ENCODE measurements at places on chromosomes 12 and 14.

GRCh38 chr12:4064008-4064407 lies 190.8 kb upstream of the PARP11 start:
- H3K27ac ChIP-seq, result no peak overlapping the region
- H3K4me3 ChIP-seq, result no peak overlapping the region
- no peak for DNase-seq

- H3K4me1 ChIP-seq, result peaks cover 8% of the 10 kb centered on the region
- H3K4me3 ChIP-seq, result no peak overlapping the region
- H3K27me3 ChIP-seq, result peaks cover 4% of the 10 kb centered on the region
- no peak overlapping the region for H3K27ac ChIP-seq
These were observed 1.1 kb downstream of the CCDC197 start for GRCh38 chr14:93997916-93998870.

DNA sequence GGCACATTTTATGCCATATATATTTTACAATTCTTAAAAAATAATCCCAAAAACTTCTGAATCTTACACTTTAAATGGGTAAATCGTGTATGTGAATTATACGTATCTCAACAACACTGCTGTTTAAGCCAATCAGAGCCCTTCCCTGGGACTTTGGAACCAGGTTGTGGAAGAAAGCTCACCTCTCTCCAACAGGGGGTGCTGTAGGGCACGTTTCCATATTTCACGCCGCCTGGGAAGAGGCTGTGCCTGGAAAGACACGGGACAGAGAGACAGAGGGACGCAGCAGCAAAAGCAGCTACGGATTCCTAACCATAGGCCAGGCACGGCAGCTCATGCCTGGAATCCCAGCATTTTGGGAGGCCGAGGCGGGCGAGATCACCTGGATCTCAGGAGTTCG lies 29.4 kb upstream of the FBRSL1 start:
- H3K4me3 ChIP-seq, result no peak overlapping the region
- H3K4me1 ChIP-seq, result no peaks in the 10 kb centered on the region
- peaks cover 33% of the 10 kb centered on the region for H3K27me3 ChIP-seq
- peaks cover 8% of the 10 kb centered on the region for H3K36me3 ChIP-seq
- no peak overlapping the region for H3K27ac ChIP-seq
- peak; percentile 58 for DNase-seq

GRCh38 chr12:3698218-3698974 lies 54.5 kb downstream of the CRACR2A start:
- H3K27me3 ChIP-seq, result peaks cover 4% of the 10 kb centered on the region
- no peak for DNase-seq
- peaks cover 6% of the 10 kb centered on the region for H3K36me3 ChIP-seq
- H3K4me3 ChIP-seq, result no peak overlapping the region
- H3K4me1 ChIP-seq, result peaks cover 12% of the 10 kb centered on the region

GRCh38 chr14:64364907-64365306 lies 23.2 kb upstream of the MTHFD1 start:
- no peak overlapping the region for H3K27ac ChIP-seq
- peaks cover 13% of the 10 kb centered on the region for H3K4me1 ChIP-seq
- no peaks in the 10 kb centered on the region for H3K36me3 ChIP-seq
- no peaks in the 10 kb centered on the region for H3K27me3 ChIP-seq

DNA sequence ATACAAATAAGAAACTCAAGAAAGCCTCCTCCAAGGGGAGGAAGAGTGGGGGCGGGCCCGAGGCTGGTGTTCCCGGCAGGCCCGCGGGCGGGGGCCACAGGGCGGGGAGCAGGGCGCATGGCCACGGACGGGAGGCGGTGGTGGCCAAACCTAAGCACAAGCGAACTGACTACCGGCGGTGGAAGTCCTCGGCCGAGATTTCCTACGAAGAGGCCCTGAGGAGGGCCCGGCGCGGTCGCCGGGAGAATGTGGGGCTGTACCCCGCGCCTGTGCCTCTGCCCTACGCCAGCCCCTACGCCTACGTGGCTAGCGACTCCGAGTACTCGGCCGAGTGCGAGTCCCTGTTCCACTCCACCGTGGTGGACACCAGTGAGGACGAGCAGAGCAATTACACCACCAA lies 8.7 kb downstream of the DACT1 start:
- H3K4me3 ChIP-seq, result no peak overlapping the region
- DNase-seq, result no peak
- H3K27me3 ChIP-seq, result no peaks in the 10 kb centered on the region
- no peak overlapping the region for H3K27ac ChIP-seq

DNA sequence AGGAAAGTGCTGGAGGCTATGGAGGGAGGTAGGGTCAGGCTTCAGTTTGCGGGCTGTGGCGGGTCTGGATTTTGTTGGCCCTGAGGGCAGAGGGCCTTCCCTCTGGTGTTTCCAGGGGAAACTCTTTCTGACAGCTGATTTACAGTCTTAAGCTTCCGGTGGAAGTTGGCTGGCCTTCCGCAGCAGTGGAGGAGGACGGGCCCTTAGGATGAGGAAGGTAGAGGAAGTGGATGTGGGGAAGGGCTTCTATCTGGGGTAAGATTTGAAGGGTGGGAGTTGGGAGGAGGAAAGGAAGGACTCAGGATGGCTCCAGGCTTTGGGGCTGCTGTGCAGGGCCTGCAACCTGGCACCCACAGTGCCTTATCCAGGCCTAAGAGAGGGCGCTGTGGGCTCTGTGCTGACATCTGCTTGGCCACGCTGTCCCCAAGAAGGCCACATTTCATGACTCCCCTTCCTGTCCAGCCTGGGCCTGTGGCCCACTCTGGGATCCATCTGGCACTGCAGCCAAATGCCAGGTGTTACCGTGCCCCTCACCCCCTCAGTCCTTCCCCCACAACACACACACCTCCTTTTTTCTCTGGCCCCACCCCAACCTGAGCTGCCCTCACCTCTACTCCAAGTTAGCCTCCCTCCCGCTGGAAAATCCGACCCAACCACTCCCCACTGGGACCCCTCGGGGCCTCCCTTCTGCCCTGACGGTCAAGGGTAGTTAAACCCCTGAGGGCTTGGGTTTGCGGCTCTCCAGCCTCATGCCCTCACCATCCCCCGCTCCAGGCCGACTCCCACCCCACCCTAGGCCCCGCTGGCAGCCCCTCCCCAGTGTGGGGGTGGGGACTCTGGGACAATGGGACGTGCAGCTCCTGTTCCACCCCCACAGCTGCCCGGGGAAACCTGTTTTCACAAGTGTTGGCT lies 7.7 kb upstream of the PPP1R13B start:
- H3K36me3 ChIP-seq, result no peaks in the 10 kb centered on the region
- H3K4me1 ChIP-seq, result peaks cover 42% of the 10 kb centered on the region
- no peaks in the 10 kb centered on the region for H3K27me3 ChIP-seq
- DNase-seq, result peak; percentile 75

GRCh38 chr14:91302391-91302790 lies 57.9 kb upstream of the GPR68 start:
- H3K27ac ChIP-seq, result no peak overlapping the region
- H3K4me3 ChIP-seq, result no peak overlapping the region
- no peaks in the 10 kb centered on the region for H3K27me3 ChIP-seq

- H3K4me3 ChIP-seq, result no peak overlapping the region
- no peaks in the 10 kb centered on the region for H3K4me1 ChIP-seq
- DNase-seq, result no peak
- H3K36me3 ChIP-seq, result peaks cover 3% of the 10 kb centered on the region
These were observed 305.2 kb upstream of the PDE3A start for GRCh38 chr12:20063116-20063515.

GRCh38 chr12:111227476-111228420 lies 141.1 kb downstream of the PHETA1 start:
- no peak overlapping the region for H3K27ac ChIP-seq
- H3K4me1 ChIP-seq, result peaks cover 13% of the 10 kb centered on the region
- no peaks in the 10 kb centered on the region for H3K36me3 ChIP-seq

GRCh38 chr12:26701604-26702215 lies 131.3 kb downstream of the ITPR2 start:
- H3K27me3 ChIP-seq, result no peaks in the 10 kb centered on the region
- H3K4me1 ChIP-seq, result peaks cover 30% of the 10 kb centered on the region
- no peak overlapping the region for H3K27ac ChIP-seq
- H3K36me3 ChIP-seq, result peaks cover 21% of the 10 kb centered on the region
- H3K4me3 ChIP-seq, result no peak overlapping the region
- DNase-seq, result no peak

DNA sequence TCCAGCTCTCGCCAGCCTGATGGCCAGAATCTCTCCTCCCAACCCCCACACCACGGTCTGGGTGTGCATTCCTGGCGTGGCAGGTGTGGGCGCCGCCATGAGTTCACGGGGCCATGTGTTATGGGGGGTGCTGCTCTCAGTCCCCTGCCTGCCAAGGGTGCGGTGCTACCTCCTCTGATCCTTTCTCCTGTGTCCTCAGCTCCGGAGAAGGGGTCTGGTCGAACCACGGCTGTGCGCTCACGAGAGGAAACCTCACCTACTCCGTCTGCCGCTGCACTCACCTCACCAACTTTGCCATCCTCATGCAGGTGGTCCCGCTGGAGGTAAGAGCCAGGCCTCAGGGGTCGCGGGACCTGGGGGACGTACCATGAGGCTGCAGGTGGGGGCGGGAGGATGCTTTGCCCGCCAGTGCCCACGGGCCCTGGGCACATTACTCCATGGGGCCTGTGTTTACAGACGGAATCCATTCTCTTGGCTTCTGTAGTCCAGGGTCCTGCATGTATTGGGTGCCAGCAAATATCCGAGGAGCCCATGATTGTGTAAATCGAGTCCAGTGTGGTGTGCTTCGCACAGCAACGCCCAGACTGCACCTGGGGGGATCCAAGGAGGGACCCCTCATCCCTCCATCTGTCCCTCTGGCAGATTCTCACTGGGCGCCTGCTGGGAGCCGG lies 130.8 kb downstream of the ADGRD1 start:
- H3K4me3 ChIP-seq, result no peak overlapping the region
- peak; percentile 6 for DNase-seq
- H3K27ac ChIP-seq, result no peak overlapping the region
- no peaks in the 10 kb centered on the region for H3K36me3 ChIP-seq

DNA sequence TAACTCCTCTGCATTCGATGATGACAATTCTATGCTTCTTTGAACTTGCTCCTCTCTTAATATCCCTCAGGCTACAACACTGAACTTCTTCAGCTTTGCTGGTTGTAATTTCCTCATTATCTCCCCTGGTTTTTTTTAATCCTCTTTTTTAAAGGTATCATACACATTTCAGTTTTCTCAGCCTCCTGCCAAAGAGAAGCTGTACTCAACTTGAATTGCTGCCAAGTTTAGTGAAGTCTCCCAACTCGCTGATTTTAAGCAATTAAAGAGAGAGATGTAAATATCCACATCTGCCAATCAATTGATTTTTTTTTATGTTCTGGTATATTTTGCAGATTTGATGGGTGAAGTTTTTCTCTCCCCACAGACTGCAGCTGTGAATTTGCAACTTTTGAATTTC lies 817.8 kb downstream of the GALC start:
- peaks cover 14% of the 10 kb centered on the region for H3K27me3 ChIP-seq
- no peak for DNase-seq

DNA sequence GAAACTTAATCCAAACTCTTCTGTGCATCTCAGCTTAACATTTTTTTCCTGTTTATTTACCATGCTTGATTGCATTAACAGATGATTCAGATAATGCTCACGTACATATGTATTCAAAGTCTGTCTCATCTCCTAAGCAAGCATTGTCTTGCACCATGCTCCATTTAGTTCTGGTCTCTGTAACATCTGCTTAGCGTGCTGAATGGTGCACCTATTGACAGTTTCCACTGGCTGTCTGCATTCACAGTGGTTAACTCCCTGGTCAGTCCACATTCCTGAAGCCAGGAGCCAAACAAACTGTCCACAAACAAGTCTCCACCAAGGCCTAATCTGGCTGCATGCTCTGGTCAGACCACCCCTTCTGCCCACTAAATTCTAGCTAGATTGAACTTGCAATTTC lies 83.9 kb downstream of the KNTC1 start:
- H3K27ac ChIP-seq, result no peak overlapping the region
- no peaks in the 10 kb centered on the region for H3K27me3 ChIP-seq
- H3K36me3 ChIP-seq, result peaks cover 60% of the 10 kb centered on the region

DNA sequence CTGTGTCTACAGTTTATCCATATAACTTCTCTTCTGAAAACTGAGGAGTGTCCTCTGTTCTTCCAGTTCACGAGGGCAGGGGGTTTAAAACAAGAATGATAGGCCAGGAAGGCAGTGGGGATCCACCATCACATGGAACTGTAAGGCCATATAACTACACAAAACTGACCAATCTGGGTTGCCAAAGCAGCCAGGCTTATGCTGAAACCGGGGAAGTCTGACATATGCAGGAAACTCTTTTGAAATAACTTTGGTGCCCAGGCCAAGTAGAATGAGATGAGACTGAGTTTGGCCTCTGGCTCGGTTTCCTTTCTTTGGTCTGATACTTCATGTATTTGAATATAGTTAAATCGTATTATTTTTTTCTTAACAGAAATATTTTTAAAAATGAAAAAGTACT lies 18.0 kb upstream of the ATF1 start:
- no peak overlapping the region for H3K27ac ChIP-seq
- no peaks in the 10 kb centered on the region for H3K27me3 ChIP-seq
- no peak overlapping the region for H3K4me3 ChIP-seq
- H3K4me1 ChIP-seq, result peaks cover 17% of the 10 kb centered on the region
- peaks cover 28% of the 10 kb centered on the region for H3K36me3 ChIP-seq
- no peak for DNase-seq

DNA sequence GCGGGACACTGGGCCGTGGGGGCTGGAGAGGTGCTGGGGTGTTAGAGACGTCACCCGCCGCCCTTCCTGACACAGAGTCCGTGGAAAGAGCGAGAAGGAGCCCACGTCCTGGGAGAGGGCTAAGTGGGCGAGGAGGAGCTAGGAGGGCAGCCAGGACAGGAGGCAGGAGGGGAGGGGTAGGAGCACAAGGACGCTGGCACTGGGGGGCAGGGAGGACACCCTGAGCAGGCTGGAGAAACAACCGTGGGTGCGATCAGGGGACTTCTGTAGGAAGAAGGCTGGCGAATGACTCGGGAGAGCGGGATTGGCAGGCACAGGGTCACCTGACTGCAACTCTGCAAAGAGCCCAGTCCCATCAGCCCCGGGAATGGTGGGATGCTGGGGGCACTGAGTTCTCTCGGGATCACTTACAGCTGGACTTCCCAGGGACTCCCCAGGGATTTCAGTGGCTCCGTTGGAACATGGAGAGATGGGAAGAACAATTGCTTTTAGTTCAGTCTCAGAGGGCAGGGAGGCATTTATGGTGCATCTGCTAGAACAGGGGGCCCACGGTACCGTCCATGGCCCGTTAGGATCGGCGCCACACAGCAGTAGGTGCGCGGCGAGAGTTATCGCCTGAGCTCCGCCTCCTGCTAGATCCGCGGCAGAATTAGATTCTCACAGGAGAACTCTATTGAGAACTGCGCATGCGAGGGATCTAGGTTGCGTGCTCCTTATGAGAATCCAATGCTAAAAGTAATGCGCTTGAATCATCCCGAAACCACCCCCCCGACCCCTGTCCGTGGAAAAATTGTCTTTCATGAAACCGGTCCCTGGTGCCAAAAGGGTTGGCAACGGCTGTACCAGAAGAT lies 24.3 kb downstream of the UBR7 start:
- H3K36me3 ChIP-seq, result peaks cover 23% of the 10 kb centered on the region
- no peak for DNase-seq

DNA sequence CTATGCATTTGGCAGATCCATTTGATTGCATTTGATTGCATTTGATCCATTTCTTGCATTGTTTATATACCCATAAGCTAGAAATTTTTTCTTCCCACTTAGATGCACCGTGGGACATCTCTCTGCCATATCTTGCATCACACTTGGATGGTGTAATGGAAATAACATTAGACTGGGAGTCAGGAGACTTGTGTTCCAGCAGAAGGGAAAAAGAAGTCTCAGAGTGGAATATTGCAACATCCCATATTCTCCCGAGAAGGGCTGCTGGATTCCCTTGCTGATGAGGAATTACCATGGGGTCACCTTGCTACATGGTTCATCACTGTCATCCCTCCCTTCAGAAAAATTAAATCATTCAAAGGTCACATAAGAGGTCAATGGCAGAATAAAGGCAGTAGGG lies 78.1 kb downstream of the KSR2 start:
- H3K4me3 ChIP-seq, result no peak overlapping the region
- H3K36me3 ChIP-seq, result no peaks in the 10 kb centered on the region
- DNase-seq, result no peak
- H3K27me3 ChIP-seq, result no peaks in the 10 kb centered on the region

Measured in WTC11 (cell line).